Activated CD8-positive, alpha-beta T cell treated with anti-CD3 and anti-CD28 coated beads for 36 hours (primary cell): ENCODE measurements at places on chromosomes 7 and 10. TPM values are rescaled to one million over a fixed set of nuclear protein-coding genes. Genes with fewer than 3 reads are reported as not detected.

DNA sequence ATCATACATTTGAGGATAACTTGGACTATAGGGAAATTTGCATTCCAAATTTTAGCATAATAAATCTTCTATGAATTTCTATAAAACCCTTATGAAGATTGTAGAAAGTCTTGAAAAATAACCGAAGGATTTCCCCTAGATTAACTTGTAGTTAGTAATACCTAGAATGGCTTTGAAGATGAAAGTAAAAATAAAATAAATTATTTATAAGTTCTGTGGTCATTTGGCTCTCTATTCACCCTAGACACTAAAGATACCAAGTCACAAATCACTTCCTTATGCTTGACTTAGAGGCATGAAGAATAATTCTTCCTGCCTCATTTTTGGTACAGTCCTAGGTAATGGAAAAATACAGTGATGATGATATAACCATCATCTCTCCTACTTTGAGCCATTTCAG is 79.3 kb downstream of the CSTF2T start:
- no peak for DNase-seq

- DNase-seq, result no peak
These were observed 66.0 kb downstream of the REEP3 start for GRCh38 chr10:63587191-63587590.

- DNase-seq, result peak; percentile 18
These were observed 16.4 kb downstream of the STAMBPL1 start for GRCh38 chr10:88896372-88896993.

DNA sequence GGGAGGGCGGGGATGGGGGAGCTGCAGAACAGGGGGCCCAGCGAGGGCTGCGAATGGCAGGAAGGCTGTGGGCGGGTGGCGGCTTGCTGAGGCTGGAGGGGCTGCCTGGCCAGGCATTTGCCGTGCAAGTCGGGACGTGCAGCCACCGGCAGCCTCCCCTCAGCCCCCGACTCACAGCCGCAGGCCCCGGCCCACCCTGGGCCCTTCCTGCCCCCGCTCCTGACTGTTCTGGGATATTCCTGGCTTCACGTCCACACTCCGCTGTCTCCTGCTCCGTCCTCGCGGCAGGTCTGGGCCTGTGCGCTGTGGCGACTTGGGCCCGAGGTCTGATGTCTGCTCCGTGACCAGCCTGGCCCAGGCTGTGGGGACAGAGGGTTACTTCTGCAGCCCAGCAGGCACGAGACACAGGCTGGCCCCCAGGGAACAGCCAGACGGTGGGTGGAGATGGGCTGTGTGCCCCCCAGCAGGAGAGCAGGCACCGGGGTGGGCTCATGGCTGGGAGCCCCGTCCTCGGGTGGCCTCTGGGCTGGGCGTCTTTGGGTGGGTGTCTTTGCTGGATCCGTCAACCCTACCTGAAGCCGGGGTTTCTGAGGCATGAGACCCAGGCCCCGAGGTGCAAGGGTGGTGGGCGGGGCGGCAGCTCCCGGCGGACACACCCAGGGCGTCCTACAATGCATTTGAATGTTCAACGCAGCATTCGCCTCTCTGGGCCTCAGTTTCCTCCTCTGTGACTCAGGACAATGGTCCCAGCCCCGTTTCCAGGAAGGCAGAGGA is 86.5 kb downstream of the FOXL3 start:
- peak; percentile 7 for DNase-seq

GRCh38 chr10:35950226-35950625 is 308.1 kb upstream of the FZD8 start:
- DNase-seq, result no peak

- no peak for DNase-seq
These were observed 175.0 kb downstream of the CCDC71L start for GRCh38 chr7:106485919-106486318.

DNA sequence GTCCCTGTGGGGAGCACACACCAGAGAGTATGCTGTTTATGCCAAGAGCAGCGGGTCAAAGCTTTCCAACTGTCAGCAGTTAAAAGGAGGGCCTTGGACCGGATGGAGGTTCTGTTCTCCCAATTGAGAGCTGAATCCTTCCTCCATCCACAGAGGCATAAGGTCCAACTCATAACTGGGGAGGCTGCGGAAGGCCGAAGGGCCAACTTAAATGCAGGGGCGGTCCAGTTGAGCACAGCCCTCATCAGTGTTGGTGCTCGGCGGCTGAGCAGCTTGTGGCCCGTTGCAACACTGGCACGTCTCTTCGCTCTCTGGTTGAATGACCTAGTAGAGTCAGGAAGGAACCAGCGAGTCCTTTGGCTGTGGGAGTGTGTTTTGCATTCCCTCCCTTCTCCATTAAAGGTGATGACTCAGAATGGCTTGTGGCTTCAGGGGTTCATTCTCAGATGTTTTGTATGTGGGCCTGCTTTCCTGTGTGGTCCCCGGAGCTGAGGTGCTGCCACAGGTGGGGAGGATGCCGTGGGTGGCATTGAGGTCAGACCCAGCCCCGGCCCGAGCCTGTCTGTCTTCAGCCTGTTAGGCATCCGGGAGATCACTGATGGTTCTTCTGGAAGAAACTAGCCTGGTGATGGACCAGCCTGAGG is 44.8 kb upstream of the DMBT1 start:
- DNase-seq, result peak; percentile 91

GRCh38 chr10:7045891-7046599 is 364.8 kb downstream of the SFMBT2 start:
- peak; percentile 10 for DNase-seq

DNA sequence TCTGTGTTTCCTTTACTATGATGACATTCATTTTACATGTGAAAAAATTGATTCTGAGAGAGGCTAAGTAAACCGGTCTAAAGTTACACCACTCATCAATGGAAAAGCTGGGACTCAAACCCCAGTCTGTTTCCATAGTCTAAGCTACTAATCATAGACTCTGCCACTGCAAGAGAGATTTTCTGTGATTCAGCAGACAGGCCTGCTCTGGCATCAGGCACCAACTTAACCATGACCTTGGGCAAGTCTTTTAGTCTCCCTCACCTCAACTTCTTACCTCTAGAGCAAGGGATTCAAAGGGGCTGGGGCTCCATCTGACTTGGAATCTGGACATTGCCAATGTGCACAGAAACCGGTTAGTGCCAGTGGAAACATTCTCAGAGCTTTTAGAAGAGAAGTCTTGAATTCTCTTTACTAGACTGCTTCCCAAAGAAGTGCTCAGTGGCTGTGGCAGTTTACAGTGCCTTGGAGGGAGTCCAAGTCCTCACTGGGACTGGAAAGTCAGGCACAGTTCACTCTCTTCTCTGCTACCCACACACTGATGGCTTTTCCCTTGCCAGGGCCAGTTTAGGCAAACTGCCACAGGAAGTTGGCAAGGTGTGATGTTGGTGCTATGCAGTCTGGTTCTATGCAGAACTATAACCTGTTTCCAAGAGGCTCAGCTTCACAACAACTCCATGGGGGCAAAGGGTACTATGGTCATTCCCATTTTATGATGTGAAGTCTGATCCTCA is 4.5 kb upstream of the BLNK start:
- no peak for DNase-seq

DNA sequence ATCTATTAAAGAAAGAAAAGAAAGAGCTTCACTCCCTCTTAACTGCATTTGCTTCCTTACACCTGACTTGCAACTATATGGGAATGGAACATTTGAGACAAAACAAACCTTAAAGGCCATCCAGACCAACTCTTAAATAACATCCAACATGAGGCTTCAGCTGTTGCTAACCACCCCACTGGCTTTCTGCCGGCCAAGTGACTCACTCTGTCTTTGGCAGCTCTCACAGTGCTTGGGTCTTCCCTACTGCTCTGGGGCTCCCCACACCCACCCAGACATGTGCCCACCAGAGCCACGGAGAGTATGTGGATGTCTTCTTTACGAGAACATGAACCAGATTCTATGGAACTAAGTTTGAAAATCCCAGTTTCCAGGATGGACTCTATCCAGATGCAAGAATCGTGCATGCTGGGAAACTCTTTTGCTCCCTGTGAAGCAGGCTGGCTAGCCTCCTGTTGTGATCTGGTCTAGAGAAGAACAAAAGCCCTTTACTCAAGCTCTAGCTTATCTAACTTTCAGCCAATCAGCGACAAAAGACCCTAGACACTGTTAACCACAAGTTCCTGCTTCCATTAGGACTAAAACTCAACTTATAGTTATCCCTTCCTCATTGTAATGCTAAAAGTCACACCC is 245.7 kb downstream of the TCERG1L start:
- DNase-seq, result no peak

GRCh38 chr7:6545398-6546126 is 5.7 kb downstream of the GRID2IP start:
- DNase-seq, result no peak

GRCh38 chr7:102412548-102412947 is 16.4 kb downstream of the PRKRIP1 start:
- DNase-seq, result peak; percentile 58

DNA sequence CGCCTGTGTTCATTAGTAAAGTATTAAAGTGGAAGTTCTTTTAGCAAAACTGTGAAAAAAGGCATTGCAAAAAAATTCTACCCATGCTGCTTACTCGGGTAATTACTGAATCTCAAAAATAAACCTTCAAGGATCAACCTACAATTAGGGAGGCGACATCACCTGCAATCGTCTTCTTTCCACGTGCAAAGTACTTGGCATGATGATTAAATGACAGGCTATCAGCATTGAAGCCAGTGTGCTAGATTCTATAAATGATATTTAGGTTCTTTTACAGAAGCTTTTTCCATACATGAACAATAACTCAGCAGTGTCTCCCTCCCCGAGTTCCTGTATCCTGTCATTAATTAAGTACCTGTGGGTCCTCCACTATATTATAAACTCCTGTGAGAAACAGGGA is 105.8 kb downstream of the SFMBT2 start:
- no peak for DNase-seq

DNA sequence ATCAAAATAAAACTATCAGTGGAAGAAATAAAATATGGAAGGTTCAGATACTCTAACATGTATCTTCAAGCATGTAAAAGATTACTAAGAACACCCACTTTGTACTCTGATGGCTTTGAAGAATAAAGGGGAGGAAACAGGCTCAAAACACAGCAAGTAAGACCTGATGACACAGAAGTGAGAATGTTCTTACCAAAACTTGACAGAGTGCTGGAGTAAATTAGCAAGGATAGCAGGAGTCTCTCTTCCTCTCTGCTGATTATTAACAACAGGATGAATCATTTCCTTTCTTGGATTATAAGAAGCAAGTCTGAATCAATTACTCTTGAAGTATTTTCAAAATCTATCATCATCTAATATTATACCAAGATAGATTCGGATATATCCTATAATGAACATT is 47.5 kb downstream of the GLI3 start:
- DNase-seq, result no peak

- DNase-seq, result no peak
These were observed 389.1 kb downstream of the PAXIP1 start for GRCh38 chr7:154613811-154614210.

GRCh38 chr10:131802996-131803395 is 97.8 kb upstream of the PPP2R2D start:
- DNase-seq, result no peak

DNA sequence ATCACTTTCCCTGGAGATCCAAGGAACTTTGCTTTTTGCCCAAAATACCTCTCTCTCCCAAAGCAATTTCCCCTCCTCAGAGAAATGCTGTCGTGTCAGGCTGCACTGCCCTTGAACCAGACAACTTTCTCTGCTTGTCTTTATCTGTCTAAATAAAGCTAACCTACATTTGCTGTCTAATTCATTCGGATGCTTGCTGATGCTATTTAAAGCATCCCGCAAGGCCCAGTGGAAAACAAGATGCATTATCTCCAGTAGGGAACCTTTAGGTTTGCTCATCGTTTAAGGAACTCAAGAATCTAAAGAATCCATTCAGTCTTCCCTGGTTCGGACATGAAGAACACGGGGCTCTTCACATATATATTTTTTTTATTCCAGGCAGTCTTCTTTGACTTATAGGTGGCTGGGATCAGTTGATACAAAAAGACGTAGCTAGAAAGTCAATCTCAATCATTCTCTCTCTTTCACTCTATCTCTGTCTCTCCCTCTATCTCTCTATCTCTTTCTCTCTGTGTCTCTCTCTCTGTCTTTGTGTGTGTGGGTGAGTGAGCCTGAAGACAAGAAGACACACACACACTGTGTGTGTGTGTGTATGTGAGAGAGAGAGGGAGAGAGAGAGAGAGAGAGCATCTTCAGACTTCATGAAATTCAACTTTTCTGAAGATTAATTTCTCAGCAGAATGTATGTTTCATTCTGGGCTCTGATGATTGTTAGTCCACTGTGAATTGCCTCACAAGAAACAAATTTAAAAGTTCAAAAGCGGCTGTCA is 92.8 kb upstream of the MKLN1 start:
- DNase-seq, result no peak

- no peak for DNase-seq
These were observed 24.7 kb downstream of the MET start for GRCh38 chr7:116696707-116697106.

Gene PRKCQ
- 47.1 TPM for total RNA-seq

Gene GATA3
- 27.2 TPM for total RNA-seq

Gene OR2A12
- not detected for total RNA-seq

Gene GPR85
- total RNA-seq, result not detected

Gene AKR1D1
- not detected for total RNA-seq

Gene GNGT1
- total RNA-seq, result not detected

Gene DCLRE1A
- 15.1 TPM for total RNA-seq
